ENCODE measurements at places on chromosomes 2 and 18. TPM values are rescaled to one million over a fixed set of nuclear protein-coding genes. Genes with fewer than 3 reads are reported as not detected.

- DNase-seq = no peak
Measured at GRCh38 chr2:85900366-85900765, 11.6 kb upstream of the ST3GAL5 start.

The GNAL gene
- total RNA-seq = 0.78 TPM

DNA sequence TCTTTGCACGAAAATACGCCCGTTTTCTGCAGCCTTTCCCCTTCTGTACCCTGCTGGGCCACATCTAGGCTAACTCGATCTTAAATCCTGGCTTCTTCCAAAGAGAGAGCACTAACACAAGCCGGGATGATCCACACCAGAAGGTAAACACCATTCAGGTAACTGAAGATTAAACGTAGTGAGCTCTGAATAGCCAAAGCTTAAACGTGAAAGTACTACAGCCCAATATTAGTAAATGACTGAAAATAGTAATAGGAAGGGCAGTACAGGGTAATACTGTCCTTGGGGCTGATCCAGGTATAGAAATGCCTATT is 422 bp upstream of the MRPL53 start:
- no peak for DNase-seq

The CYP27A1 gene
- 211 TPM for total RNA-seq

DNA sequence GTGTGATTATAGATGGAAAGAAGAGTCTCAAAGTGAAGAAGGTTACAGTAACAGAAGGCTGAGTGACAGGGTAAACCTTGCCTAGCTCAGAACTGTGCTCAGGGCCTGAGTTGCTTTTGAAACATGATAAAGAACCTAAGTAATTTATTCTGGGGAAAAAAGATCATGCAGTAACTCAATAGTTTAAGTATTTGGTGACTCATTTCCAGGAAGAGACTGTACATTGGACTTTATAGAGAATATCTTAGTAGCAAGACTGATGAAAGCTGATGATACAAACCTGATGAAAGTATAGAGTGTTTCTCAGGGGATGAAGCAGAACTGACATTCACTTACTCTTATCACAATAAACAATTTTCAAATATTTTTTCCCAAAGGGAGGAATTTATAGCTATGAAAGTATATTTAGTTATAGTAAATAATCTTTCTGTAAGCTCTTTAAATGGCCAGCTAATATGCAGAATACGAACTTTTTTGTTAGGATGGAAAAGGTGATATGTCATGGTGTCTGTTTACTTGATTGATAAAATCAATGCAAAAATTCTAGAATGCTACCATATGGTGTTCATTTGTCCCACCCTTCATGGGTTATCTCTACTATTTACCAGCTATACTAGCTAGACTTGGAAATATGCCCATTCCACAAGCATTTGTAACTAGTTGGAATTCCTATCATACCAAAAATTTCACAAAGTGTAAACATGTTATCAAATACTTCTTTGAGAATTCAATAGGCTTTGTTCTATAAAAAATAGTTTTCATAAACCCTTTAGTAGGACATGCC is 1265.5 kb upstream of the ACVR2A start:
- no peak for DNase-seq

- no peak for DNase-seq
Measured at GRCh38 chr2:128756365-128756717, 437.7 kb upstream of the HS6ST1 start.

DNA sequence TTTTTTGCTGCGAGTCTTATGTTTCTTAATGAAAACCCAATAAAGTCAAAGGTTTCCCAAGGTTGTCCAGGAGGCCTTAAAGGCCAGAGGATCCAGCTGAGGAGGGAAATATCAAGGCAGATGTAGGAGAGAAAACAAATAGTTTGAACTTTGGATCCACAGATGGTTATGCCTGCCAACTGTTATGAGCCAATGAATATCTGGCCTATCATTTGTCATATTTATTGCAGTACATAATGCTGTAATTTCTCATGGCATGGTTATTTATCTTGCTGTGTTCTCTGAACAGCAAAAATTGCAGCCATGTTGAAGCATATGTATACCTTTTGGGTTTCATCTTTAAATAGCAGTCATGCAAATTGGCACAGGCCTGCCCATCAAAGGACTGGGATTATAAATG is 38.2 kb upstream of the CAVIN2 start:
- DNase-seq = no peak

The DOCK10 gene
- total RNA-seq = 5.1 TPM

DNA sequence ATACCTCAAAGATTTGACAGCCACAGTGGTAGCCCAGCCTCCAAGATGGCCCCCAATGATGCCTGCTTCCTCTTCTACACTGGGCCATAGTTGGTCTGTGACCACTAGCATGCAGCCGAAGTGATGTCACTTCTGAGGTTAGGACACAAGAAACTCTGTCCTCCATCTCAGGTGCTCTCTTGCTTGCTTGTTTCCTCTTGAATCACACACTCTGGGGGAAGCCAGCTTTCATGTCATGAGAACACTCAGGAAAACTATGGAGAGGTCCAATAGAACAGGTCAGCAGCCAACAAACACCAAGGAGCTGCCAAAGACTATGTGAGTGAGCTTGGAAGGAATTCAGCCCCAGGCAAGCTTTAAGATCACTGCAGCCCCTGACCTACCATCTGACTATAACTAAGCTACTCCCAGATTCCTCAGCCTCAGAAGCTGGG is 3.3 kb upstream of the ADAM17 start:
- no peak for DNase-seq

DNA sequence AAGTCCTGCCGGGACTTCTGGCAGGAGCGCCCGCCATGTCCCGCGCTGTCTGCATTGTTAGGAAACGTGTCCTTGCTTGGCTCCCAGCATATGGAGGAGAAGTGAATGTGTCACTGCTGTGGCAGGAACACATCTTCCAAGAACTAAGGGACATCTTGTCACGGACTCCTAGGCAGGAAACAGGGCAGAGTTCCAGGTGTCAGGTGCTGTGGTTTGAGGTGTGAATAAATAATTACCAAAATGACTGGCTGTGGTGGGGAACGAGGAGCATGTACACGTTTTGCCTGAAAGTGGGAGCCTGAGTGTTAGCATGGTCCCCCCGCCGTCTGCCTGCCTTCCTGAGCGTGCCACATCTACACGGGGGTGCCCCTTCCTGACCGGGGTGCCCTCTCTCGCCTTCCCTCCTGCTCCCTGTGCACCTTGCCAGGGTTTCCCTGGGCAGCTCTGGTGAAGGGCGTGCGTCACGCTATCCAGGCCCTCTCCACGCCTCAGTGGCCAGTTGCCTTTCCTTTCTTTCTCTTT is 237.5 kb downstream of the LDLRAD4 start:
- DNase-seq = peak; percentile 34

The DLGAP1 gene
- not detected for total RNA-seq

DNA sequence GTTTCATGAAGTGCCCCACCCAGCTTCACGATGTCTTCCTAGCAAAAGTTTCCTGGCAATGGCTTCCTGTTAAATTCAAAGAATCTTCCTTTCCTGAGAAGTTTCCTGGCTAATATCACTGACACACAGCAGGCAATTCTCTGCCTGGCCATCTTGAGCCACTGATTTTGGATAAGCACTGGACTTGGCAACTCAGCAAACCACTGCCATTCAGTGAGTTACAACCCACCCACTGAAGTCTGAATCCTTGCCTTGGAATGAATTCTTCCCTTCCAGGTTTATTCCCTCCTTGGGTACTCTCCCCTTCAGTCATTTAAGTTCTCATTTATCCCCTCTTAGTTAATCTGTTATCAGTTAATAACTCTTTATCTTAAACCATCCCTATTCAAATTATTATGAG is 426.0 kb downstream of the MBD2 start:
- no peak for DNase-seq

The HRH4 gene
- 0.32 TPM for total RNA-seq

GRCh38 chr18:13447621-13448334 is 229.2 kb downstream of the LDLRAD4 start:
- no peak for DNase-seq

The PLCD4 gene
- 0.62 TPM for total RNA-seq

DNA sequence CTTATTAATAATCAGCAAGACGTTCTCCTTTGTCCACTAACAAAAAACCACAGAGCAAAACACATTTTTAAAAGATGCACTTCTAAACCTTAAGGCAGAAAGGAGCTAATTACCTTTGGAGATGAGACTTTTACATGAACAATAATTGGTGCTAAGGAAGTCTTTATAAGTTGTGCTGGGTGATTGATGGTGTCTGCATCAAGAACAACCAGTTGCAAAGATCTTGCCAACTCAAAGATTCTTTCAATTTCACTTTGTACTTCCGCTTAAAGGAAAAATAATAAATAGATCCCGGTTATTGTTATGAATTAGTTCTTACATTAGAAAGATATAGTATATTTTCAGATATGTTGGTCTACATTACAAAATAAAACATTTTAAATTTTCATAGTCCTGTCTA is 26.9 kb upstream of the ARL5A start:
- DNase-seq = no peak

The GCKR gene
- 57.9 TPM for total RNA-seq

- DNase-seq = no peak
Measured at GRCh38 chr2:105919191-105919811, 174.6 kb downstream of the NCK2 start.

The ATRAID gene
- 36.5 TPM for total RNA-seq

- no peak for DNase-seq
Measured at GRCh38 chr2:184178229-184178628, 420.1 kb upstream of the ZNF804A start.

The FBXO15 gene
- 0.19 TPM for total RNA-seq

The ELP2 gene
- 35.6 TPM for total RNA-seq

- DNase-seq = no peak
Measured at GRCh38 chr18:61546590-61546989, 213.4 kb downstream of the CDH20 start.

DNA sequence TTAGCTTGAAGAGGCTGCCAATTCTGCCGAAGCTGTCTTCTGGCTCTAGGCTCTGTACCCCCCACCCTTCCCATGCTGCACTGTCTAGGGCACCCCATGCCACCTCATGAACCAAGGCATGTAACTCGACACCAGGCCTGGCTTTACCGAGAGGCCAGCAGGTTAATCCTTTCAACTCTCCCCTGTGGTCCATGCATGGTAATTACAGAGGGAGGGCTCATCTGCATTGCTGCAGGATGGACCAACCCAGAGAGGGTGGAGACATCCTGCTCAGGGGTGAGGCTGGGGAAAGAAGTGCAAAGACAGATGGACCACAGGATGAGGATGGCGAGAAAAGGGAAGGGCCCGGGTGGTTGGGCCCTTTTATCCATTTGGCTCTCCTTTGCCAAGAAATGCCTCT is 65.8 kb downstream of the KCTD1 start:
- no peak for DNase-seq

DNA sequence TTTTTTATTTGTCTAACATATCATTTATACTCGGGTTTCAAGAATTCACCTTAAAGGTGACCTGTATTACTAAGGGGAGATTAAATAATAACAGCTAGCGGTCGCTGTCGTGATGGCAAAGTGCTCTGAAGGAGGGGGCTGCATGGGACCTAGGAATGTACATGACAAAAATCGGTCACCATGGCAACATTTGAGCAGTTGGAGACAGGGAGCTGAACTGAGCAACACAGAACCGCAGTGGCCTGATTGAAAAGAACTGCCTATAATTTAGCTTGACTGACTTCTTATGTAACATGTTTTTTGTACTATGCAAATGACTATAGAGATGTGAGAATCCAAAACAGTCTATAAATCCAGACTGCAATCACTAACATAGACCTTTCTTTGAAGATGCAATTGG is 34.3 kb upstream of the EPHA4 start:
- DNase-seq = no peak

GRCh38 chr2:1231466-1232063 is 181.7 kb upstream of the TPO start:
- no peak for DNase-seq

DNA sequence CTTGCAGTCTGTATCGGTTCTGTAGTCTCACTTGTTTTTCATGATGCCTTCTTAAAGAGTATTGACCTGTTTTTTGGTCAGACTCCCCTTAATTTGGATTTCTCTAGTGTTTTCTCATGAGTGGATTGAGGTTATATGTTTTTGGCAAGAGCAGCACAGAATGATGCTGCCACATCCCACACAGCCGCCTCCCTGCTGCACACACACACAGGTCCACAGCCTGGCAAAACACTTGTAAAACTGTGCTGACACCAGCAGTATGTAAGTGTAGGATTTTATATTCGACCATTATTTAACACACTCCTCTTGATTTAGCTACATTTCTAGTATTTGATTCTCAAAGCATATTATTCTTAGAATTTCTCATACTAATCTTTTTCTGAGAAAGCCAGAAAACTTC is 68.1 kb downstream of the ITGB1BP1 start:
- no peak for DNase-seq

The REG3G gene
- total RNA-seq = not detected

- DNase-seq = no peak
Measured at GRCh38 chr18:8050616-8051329, 483.7 kb downstream of the PTPRM start.

- no peak for DNase-seq
Measured at GRCh38 chr2:5766056-5766455, 73.9 kb downstream of the SOX11 start.

Data from right lobe of liver (tissue), 6 donors.